ENCODE measurements at places on chromosomes 2 and 18.

DNA sequence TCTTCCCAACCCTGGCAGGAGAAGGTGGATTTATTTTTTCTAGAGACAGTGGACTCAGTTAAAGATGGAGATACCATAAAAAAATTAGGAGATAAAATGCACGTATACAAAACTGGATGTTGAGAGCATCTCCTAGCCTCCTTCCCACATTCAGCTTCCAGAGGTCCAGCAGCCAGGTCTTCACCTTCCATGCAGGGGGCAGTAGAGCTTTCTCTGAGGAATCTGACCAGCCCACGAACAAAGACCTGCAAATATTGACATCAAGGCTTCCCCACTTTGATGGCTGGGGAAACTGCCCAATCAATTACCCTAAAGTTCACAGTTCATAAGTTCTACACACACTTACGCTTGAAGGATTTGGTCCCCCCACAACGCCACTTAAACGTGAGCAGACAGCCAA is 24.5 kb downstream of the AQP4 start:
- no peak for DNase-seq

- DNase-seq: no peak
Measured at GRCh38 chr2:108637304-108637669, 82.0 kb upstream of the RANBP2 start.

- DNase-seq: no peak
Measured at GRCh38 chr2:161036926-161037325, 123.3 kb upstream of the TANK start.

DNA sequence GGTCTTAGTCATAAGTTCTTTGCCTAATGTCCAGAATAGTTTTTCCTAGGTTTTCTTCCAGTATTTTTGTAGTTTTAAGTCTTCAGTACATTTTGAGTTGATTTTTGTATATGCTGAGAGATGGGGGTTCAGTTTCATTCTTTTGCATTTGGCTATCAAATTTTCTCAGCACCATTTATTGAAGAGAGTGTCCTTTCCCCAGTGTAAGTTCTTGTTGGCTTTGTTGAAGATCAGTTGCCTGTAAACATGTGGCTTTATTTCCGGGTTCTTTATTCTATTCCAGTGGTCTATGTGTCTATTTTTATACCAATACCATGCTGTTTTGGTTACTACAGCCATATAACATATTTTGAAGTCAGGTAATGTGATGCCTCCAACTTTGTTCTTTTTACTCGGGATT is 87.5 kb upstream of the MYCN start:
- DNase-seq: no peak

DNA sequence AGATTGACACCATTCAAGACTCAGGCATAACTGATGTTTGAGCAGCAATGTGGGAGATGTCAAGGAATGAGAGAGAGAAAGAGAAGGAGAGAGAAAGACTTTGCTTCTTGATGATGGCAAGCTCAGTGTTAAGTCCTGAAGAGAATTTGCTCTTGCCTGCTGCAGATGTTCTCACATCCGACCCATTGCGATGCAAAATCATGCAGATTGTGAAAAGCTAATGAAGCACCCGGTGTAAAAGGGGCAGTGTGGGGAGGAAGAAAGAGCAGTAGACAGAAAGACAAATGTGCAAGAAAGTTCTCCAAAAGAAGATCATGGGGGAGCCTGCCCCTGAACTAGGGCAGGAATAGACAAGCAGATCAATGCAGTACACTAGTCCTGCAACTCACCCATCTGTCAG is 57.7 kb downstream of the EMX1 start:
- no peak for DNase-seq

DNA sequence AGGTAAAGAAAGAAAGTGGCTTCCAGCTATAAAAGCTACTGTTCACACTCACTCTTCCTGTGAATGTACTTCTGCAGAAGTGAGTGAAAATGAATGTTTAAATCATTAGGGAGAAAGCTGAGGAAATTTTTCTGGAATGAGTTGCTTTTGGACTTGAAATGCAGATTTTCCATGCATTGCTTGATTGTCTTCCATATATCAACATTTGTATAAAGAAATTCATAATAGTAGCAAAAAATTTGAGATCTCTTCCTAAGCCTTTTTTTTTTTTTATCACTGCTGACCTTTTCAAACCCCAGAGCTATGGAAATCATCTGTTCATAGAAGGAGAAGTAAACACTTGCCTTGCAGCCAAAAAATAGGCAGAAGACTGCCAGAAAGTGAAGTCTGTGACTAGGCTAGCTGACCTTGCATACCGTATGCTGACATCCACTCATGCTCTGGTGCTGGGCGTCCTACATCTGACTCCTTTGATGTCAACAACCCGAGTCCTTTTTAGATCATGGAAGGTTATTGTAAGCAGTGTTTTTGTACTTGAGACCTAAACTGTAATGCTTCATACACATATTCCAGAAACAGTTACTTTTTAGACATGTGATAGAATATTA is 154.5 kb upstream of the RASGRP3 start:
- DNase-seq: no peak

- no peak for DNase-seq
Measured at GRCh38 chr2:60226943-60227342, 326.5 kb downstream of the BCL11A start.

DNA sequence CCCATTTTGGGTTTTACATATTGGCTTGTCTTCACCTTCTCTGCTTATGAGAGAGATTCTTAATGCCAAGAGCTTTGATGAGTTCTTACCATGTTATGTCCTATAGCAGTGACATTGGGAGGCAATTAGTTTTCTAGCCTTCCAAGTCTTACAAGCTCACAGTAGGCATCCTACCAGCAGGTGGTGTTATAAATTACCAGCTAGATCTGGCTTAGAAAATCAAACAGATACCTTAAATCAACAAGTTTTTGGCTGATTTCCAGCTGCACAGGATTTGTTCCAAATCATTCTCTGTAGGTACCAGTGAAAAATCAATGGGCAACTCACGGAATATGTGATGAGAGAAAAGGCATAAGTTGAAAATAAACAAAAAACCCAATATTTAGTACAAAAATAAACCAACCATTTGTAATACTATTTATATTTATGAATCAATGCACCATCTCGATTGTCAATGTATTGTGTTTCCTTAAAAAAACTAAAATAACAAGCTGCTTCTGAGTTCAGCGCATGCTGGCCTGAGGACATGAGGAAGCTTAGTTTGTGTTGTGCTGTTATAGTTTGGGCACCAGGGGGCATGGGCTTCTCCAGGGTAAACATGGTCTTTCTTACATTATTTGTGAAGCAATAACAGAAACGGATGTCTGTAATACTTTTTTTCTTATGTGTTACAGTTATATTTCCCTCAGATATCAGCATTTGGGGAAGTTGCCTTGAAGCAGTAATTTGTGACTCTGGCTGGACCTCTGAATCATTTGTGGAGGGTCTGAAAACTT is 34.1 kb upstream of the NXPH2 start:
- no peak for DNase-seq

DNA sequence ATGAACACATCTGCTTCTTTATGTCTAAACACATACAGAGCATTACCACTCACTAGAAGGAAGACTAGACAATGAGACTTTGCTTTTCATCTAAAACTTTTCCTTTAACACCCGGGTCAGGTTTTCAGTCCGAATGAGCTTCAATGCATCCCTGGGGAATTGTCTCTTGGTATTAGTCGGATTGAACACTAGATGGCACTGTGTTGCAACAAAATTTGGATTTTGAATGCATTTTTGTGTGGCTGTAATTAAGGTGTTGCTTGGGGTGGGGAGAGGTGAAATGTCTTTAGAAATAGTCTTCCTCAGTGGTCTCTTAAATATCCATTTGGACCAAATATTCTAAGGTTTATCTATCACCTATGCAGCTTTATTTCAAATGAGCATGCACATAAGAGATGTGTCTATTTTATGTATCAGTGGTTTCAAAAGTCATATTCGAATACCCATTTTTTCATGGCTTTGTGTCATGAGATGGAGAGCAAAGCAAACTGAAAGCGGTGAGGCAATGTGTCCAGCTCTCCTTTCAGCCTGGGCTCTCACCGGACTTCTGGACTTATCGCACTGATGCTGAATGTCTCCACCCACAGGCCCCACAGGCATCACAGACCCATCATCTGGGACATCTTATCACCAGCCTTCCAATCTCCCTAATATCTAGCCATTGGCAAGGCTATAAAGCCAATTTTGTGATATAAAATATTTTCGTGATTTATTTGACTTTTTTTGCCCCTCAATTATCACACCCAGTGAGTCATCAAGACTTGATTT is 510.3 kb downstream of the RNF144A start:
- no peak for DNase-seq

DNA sequence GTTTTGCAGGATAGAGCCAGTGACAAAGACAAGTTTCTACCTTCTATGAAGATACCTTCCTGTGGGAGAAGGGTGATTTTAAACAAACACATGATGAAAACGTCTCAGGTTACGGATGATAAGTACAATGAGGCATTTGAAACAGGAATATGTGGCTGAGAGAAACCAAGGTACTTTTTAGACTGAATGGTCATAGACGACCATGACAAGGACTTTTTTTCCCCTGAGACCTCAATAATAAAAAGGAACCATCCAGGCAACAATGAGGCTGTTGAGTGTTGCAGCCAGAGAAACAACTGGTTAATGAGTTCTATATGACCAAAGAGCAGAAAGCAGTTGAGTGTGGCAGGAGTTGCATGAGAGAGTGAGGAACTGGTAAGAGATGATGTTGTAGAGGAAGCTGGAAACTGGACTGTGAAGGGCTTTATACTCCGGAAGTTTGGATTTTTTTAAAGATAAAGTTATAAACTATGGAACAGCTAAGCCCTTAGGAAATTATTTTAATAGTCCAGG is 306.1 kb upstream of the CYRIA start:
- no peak for DNase-seq

- no peak for DNase-seq
Measured at GRCh38 chr2:104664672-104665071, 189.2 kb upstream of the POU3F3 start.

DNA sequence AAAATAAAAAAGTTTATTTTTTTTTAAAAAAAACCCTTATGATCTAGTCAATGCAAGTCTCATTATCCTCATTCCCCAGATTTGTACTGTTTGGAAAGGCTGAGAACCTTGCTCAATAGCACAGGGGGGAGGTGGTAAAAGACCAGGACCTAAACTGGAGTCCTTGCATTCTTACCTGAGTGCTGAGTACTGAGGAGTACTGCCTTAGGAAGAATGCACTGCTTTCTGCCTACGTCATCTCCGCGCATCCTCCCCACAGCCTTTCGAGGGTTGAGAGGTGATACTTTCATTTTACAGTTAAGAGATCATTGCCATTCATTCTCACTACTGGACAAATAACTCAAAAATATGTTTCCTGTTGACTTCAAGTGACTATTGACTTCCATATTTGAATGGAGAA is 73.8 kb downstream of the MAP3K20 start:
- peak; percentile 24 for DNase-seq

DNA sequence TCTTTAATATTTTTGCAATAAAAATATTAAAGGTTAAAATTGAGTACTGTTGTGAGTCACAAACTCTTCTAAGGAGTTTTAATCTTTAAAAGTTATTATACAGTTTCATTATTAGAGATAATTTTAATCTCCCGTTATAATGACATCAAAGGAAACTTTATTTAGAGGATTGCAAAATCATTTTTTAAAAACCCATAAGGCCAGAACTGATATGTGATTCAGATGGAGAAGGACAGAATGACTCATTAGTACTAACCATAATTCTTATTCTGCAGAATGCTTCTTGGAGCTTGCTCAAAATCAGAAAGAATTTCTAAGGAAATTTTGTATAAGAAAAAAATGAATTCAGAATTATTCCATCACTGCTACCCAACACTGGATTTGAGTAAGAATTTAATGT is 12.5 kb upstream of the HNRNPLL start:
- DNase-seq: no peak

- DNase-seq: no peak
Measured at GRCh38 chr18:34978533-34978893, 62.7 kb upstream of the MAPRE2 start.

- no peak for DNase-seq
Measured at GRCh38 chr2:26564121-26564644, 77.0 kb downstream of the CIB4 start.

DNA sequence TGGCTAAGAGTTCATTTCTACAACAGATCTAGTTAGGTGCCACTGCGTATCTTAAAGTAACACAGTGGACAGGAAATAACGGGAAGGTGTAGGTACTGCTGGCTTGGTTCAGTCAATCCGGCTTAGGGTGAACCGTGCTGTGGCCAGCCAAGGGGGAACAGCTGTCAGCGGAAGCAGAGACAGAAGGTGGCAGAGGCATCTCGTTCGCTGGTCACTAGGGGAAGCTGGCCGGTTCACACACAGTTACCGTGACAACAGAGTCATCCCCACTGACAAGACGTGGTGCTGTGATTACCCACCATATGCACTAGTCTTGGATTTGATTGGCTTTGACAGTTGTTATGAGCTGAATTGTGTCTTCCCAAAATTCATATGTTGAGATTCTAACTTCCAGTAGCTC is 58.8 kb upstream of the HDAC4 start:
- no peak for DNase-seq

- no peak for DNase-seq
Measured at GRCh38 chr18:9429662-9429993, 45.7 kb upstream of the RALBP1 start.

DNA sequence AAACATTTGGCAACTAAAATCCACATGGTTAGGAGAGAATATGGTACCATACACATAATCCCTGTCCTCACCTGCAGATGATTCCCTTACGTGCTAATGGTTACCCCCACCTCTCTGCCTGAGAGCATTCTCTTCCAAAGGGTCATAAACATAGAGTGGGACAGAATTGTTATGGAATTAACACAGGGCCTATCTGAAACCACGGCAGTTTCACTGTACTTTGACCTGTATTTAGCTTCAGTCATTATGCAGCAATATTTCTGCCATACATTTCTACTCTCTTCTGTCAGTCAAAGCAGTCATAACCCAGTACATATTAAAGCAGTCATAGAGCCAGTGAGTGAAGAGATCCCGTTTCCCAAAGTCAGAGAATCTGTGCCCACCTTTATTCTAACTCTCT is 1128.9 kb upstream of the NXPH2 start:
- DNase-seq: no peak

DNA sequence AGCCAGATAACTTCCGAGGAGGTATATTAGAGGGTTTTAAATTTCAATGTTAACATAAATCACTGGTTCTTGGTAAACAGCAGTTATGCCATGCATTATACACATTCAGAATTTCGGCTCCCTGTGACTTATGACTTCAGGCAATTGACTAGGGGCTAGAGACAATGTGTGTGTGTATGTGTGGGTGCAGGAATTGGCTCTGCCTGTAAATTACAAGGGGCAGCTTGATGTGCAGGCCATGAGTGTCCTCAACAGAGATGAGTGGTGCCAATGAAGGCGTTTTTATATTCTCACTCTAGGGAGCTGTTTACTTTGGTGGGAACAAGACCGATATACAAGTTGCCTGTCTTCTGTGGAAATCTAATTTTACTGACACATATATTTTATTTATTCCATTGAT is 161.6 kb downstream of the CSRNP3 start:
- DNase-seq: no peak

- DNase-seq: no peak
Measured at GRCh38 chr2:241764275-241765241, 12.1 kb upstream of the GAL3ST2 start.

GRCh38 chr2:215522237-215522636 is 86.4 kb upstream of the FN1 start:
- no peak for DNase-seq
